ENCODE measurements at places on chromosomes 7 and 10.

DNA sequence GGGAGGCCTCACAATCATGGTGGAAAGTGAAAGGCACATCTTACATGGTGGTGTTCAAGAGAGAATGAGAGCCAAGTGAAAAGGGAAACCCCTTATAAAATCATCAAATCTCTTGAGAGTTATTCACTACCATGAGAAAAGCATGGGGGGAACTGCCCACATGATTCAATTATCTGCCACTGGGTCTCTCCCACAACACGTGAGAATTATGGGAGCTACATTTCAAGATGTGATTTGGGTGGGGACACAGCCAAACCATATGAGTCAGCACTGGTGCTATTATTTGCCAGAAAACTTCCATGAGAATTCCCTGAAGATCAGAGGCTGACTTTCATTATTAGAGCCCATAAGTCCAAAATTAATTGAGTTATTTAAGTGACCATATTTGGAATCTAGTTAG, 1001.2 kb upstream of the POT1 start:
- DNase-seq, result no peak

- no peak for DNase-seq
These were observed 24.0 kb downstream of the GRM3 start for GRCh38 chr7:86667732-86668131.

DNA sequence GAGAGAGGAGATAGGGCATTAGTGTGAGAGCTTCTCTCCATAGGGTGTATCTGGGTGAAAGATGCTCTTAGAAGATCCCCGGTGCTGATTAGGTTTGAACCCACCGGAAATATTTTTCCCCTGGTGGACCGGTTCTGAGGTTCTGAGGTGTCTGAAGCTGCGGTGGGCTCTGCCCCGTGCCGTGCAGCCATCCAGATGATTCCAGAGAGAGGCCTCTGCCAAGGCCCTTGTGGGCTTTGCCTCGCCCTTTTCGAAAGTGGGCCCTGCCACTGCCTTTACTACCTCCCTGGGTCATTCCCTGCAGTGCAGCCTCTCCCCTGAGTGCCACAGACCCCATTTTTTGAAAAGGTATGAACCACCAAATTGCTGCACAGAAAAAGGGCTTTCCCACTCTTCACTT, 2.8 kb downstream of the GIMAP8 start:
- no peak for DNase-seq

- DNase-seq, result no peak
These were observed 71.8 kb downstream of the AFAP1L2 start for GRCh38 chr10:114332301-114333192.

DNA sequence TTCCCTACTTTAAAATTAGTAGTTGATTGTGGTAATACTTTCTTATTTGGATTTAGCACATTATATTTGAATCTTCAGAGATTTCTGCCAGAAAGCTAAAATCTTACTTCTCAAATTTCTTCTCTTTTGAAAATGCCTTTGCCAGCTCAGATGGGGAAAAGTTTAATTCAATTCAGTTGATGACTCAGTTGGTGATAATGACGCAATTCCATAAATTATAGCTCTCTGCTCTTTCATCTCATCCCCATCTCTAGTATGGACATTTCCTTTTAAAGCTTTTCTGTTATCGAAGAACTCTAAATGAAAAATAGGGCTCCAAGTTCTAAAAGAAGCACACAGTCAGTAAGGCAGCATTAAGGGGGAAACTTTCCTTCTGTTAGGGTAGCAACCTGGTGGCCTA, 25.5 kb downstream of the RNLS start:
- DNase-seq, result no peak

DNA sequence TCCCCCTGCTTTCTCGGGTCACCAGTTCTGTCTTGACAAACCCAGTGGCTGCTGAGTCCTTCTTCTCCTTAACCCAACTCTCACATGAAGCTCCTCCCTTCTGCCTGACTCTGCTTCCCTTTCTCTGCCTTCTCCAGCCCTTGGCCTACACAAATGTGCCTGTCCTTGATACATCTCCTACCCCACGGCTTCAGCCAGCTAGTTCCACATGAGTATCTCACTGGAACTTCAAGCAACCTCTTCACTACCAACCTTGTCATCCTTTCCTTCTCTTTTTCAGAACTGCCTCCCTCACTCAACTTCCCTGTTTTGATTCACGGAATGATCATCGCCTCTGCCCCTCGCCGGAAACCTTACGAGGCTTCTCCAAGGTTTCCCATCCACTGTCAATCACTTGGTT, 55.9 kb downstream of the PDIA4 start:
- no peak for DNase-seq

DNA sequence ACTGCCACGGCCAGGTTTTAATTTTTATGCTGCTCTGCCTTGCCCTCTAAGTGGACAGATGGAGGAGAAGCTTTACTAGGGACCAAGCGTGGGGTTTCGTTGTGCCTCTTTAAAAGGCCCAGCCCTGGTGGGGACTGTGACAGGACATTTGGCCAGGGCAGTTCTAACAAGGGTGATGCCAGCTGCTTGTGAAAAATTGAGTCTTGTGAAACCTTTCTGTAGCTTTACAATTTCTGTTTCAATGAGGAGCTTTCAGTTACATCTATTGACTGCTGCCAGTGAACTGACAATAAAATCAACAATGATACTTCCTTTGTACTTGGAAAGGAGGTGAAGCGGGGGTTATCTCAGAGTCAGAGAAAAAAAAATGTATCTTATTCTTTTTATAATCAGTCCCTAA, 233.1 kb upstream of the CSTF2T start:
- DNase-seq, result no peak

Measured in nucleus accumbens (tissue), 56 donors.